Body of pancreas (tissue), 4 donors: ENCODE measurements at places on chromosomes 5 and 9. TPM values are rescaled to one million over a fixed set of nuclear protein-coding genes. Genes with fewer than 3 reads are reported as not detected.

- no peak overlapping the region for H3K27ac ChIP-seq
- H3K36me3 ChIP-seq = no peaks in the 10 kb centered on the region
- no peak overlapping the region for H3K4me3 ChIP-seq
- peaks cover 12% of the 10 kb centered on the region for H3K4me1 ChIP-seq
- DNase-seq = no peak
Measured at GRCh38 chr5:160152287-160152686, 33.0 kb upstream of the PWWP2A start.

DNA sequence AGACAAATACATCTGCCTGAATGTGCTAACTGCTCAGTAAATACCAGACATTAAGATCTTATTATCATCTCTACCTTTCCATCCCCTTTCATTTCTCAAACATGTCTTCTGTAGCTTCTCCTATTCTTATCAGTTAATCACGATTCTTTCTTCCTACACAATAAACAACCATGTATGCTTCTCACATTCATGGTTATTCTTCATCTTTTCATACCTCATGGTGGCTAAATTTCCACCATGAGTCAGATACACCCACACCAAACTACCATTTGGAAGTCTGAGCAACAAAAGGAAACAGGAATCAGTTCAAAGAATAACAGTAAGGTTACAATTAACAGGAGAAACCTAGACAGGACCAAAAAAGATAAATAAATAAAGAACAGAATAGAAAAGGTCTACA lies 7.7 kb downstream of the ZNF622 start:
- peaks cover 7% of the 10 kb centered on the region for H3K36me3 ChIP-seq
- H3K4me1 ChIP-seq = peaks cover 83% of the 10 kb centered on the region
- H3K4me3 ChIP-seq = no peak overlapping the region
- DNase-seq = no peak

DNA sequence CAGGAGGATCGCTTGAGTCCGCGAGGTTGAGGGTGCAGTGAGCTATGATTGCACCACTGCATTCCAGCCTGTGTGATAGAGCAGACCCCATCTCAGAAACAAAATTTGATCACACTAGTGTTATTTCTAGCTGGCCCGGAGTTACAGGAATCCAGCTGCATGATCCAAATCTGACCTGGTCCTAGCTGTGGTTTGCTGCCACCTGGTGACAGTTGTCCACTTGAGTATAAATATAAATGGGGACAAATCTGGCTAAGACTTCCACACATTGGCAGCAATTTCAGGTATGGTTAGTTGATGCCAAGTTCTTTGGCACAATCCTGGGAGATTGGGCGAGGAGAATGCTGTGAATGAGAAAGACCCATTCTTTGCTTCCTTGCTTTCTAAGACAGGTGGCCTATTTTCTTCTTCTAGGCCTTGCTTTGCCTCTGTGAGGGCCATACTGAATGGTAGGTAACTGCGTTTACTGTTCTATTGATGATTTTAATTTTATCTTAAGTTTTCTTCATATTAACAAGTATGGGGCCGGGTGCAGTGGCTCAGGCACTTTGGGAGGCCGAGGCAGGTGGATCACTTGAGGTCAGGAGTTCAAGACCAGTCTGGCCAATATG lies 35.4 kb downstream of the UBE2R2 start:
- no peaks in the 10 kb centered on the region for H3K27me3 ChIP-seq
- H3K4me3 ChIP-seq = no peak overlapping the region
- H3K36me3 ChIP-seq = no peaks in the 10 kb centered on the region
- H3K27ac ChIP-seq = peak overlapping the region; percentile 55

- H3K27me3 ChIP-seq = no peaks in the 10 kb centered on the region
- no peaks in the 10 kb centered on the region for H3K36me3 ChIP-seq
- no peak overlapping the region for H3K27ac ChIP-seq
- DNase-seq = no peak
- H3K4me1 ChIP-seq = peaks cover 18% of the 10 kb centered on the region
Measured at GRCh38 chr5:32684260-32684659, 26.9 kb upstream of the NPR3 start.

DNA sequence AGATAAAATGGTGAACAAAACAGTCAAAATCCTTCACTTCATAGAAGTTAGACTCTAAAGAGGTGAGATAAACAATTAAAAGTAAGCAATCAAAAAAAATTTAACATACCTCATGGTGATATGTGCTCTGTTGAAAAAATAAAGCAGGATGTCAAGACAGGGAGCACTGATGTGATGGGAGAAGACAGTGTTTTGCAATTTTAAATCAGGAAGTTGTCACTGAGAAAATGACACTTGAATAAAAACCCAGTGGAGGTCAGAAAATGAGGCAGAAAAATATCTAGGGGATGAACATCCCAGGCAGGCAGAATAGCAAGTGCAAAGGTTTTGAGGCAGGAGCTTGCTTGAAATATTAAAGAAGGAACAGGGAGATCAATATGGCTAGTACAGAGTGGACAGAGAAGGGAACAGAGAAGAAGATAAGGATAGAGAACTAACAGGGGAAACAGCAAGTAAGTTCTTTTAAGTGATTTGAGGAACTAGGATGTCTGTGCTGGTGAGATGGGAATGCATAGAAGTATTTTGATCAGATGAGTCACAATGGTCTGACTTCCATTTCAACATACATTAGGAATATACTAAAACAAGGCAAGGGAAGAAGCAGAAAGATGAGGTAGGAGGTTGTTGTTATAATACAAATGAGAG lies 130.4 kb downstream of the CHSY3 start:
- DNase-seq = no peak
- H3K36me3 ChIP-seq = no peaks in the 10 kb centered on the region
- no peak overlapping the region for H3K27ac ChIP-seq
- H3K4me3 ChIP-seq = no peak overlapping the region
- H3K4me1 ChIP-seq = no peaks in the 10 kb centered on the region

GRCh38 chr9:108869092-108869725 lies 7.1 kb downstream of the ACTL7A start:
- peaks cover 11% of the 10 kb centered on the region for H3K36me3 ChIP-seq
- no peaks in the 10 kb centered on the region for H3K27me3 ChIP-seq
- no peak overlapping the region for H3K4me3 ChIP-seq
- H3K27ac ChIP-seq = no peak overlapping the region

DNA sequence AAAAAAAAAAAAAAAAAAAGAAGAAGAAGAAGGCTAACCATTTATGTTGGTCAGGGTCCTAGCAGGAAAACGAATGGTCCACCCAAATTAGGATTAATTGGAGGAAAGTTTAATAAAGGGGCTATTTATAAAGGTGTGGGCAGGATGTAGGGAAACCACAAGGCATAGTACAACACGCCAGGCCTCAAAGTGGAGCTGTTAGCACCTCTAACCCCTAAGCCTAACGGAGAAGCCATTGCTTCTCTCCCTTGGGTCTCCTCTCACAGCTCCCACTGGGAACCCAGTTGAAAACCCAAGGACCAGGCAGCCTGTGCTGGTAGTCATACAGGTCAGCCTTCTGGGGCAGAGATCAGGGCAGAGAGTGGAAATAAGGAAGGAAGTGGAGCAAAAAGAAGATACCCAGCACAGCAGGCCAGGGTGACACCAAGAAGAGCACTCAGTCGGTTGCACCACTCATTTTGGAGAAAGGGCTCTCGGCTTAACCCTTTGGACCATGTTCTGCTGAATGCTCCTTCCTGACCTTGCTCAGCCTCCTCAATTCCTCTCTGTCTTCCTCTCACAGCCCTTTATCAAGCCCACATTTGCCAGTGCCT lies 8.8 kb upstream of the GLIPR2 start:
- no peaks in the 10 kb centered on the region for H3K4me1 ChIP-seq
- H3K4me3 ChIP-seq = no peak overlapping the region
- H3K27me3 ChIP-seq = no peaks in the 10 kb centered on the region
- H3K36me3 ChIP-seq = no peaks in the 10 kb centered on the region

- peaks cover 1% of the 10 kb centered on the region for H3K4me1 ChIP-seq
- no peak overlapping the region for H3K4me3 ChIP-seq
- no peak overlapping the region for H3K27ac ChIP-seq
- no peak for DNase-seq
- H3K36me3 ChIP-seq = no peaks in the 10 kb centered on the region
Measured at GRCh38 chr9:132181796-132182313, 20.0 kb downstream of the NTNG2 start.

DNA sequence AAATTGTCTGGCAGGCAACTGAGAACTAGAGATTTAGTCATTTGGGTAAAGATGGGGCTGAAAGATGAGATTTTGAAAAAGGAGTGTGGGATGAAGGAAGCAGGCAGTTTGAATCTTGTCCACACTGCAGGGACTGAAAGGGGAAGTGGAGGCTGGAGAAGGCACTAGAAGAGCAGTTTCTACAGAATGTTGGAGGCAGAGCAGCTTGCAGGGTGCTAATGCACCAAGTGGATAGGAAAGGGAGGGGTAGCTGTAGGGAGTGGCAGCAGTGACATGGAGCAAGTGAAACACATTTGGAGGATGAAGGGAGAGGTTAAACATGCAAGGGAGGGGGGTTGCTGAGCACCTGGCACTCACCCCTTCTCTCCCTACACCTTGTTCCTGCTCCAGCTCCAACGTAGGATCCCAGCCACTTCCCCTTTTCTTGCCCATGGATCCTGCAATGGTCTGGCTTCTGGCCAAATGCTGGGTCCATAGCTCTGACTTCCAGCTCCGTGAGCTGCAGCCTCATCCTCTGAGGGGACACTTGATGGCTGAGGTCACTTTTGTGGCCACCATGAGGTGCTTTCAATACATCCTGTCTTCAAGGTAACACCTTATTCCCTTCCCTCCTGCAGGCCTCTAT lies 30.0 kb upstream of the FGD3 start:
- no peaks in the 10 kb centered on the region for H3K27me3 ChIP-seq
- peaks cover 2% of the 10 kb centered on the region for H3K4me1 ChIP-seq
- no peak for DNase-seq
- H3K27ac ChIP-seq = no peak overlapping the region

- no peaks in the 10 kb centered on the region for H3K27me3 ChIP-seq
- no peaks in the 10 kb centered on the region for H3K36me3 ChIP-seq
- no peak overlapping the region for H3K27ac ChIP-seq
- no peak overlapping the region for H3K4me3 ChIP-seq
- DNase-seq = no peak
Measured at GRCh38 chr9:117485176-117485575, 70.3 kb upstream of the ASTN2 start.

- DNase-seq = no peak
- no peak overlapping the region for H3K4me3 ChIP-seq
- H3K4me1 ChIP-seq = peaks cover 31% of the 10 kb centered on the region
- H3K36me3 ChIP-seq = peaks cover 2% of the 10 kb centered on the region
- no peaks in the 10 kb centered on the region for H3K27me3 ChIP-seq
Measured at GRCh38 chr5:131382407-131383395, 118.8 kb downstream of the CDC42SE2 start.

ACOT12 gene
- not detected for total RNA-seq

MARCOL gene
- not detected for total RNA-seq

SH3TC2 gene
- total RNA-seq = 0.33 TPM

ZSWIM6 gene
- total RNA-seq = 5.9 TPM
